Cardiac septum (tissue), 1 donor: ENCODE measurements at places on chromosomes 12 and 14. TPM values are rescaled to one million over a fixed set of nuclear protein-coding genes. Genes with fewer than 3 reads are reported as not detected.

The FIGNL2 gene
- 0.32 TPM for total RNA-seq

The IQSEC3 gene
- 0.86 TPM for total RNA-seq

The RGS6 gene
- total RNA-seq: 22.4 TPM

The TAS2R30 gene
- total RNA-seq: 2.2 TPM

The CFAP251 gene
- 3.8 TPM for total RNA-seq

- peak; percentile 88 for DNase-seq
Measured at GRCh38 chr12:108773798-108774788, 42.8 kb upstream of the CORO1C start.

GRCh38 chr14:102813691-102814090 is 36.4 kb downstream of the TRAF3 start:
- DNase-seq: no peak

DNA sequence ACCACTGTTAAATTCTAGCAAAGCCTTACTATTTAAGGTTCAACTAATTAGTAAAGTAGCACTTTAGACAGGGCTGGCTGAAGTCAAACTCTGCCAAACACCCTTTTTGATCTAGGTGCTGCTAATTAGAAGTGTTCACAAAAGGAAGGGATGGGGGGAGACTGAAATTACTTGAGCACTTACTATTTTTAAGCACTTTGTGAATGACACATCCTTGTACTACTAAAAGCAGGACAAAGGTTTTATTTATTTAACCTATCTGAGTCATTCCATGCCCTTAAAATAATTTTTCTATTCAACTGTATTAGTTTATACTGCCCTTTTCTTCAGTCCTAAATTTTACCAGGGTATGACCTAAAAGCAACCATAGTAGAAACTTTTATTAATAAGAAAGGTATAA is 20.1 kb downstream of the MBIP start:
- DNase-seq: no peak

DNA sequence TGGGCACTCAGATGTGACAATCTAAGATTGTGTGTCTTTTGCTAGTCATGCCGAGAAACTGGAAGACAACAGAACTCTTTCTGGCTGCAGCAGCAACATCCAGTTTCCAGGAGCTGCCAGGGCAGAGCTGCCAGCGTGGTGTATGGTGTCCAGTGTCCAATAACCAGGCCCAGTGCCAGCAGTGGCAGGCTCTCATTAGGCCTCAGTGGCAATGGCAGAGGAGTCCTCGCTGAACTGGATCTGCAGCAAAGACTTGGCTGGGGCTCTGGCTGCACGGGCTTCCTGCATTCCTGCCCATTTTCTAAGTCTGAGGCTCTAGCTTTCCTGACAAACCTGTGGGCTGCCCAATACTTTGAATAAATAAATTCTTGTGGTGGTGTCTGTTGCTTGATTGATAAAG is 26.2 kb upstream of the PPM1A start:
- peak; percentile 90 for DNase-seq

- no peak for DNase-seq
Measured at GRCh38 chr12:26467351-26467750, 272.0 kb downstream of the SSPN start.

DNA sequence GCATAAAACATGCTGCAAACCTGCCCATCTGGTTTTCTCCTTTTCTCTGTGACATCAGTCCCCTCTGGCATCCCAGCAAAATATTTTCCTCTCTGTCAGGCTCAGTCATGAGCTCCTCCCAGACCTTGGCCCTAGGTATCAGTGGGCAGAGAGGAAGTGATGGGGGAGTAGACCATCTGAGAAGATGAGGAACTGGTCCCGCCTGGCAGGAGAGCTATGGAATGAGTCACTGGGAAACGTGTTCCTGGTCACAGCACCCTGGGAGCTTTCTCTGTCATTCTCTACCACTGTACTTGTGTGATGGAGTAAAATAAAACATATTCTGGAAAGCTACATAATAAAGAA is 5.0 kb upstream of the SRSF9 start:
- DNase-seq: no peak

GRCh38 chr12:47219243-47219642 is 139.5 kb upstream of the AMIGO2 start:
- DNase-seq: no peak

DNA sequence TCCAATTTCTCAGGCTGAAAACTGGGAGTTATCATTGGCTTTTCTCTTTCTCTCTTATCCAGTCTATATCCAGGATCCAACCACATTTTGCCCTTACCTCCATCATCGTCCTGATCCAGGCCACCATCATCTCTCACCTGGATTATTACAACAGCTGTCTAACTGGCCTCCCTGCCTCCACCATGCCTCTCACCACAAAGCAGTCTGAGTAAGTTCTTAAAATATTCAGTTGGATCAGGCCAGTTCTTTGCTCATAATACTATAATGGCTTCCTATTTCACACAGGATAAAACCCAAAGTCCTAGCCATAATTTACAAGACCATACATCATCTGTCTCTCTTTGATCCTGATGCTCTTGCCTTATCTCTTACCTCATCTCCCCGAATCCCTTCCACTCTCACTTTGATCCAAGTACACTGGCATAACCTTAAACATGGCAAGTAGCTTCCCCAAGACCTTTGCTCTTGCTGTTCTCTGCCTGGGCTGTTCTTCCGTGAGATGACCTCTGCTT is 133.4 kb upstream of the RAP1B start:
- no peak for DNase-seq

- DNase-seq: no peak
Measured at GRCh38 chr12:66240096-66240820, 51.2 kb downstream of the IRAK3 start.
